HTR-8/SVneo (cell line): ENCODE measurements at places on chromosomes 7 and 10.

DNA sequence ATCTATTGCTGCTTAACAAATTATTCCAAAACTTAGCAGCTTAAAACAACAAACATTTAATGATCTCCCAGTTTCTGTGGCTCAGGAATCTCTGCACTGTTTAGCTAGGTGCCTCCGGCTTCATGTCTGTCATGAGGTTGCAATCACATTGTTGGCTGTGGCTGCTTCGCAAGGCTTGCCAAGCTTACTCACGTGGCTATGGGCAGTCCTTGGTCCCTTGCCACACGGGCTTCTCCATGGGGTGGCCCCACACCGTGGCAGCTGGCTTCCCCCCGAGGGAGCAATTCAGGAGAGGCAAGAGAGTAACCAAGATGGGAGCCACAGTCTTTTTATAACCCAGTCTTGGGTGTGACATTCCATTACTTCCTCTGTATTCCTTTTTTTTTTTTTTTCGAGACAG lies 67.4 kb downstream of the NEURL1 start:
- DNase-seq = no peak

- no peak for DNase-seq
These were observed 338.2 kb upstream of the LRRTM3 start for GRCh38 chr10:66587680-66588050.

- no peak for DNase-seq
These were observed 160.9 kb downstream of the SDK1 start for GRCh38 chr7:3461923-3462322.

- no peak for DNase-seq
These were observed 6.6 kb downstream of the GJD4 start for GRCh38 chr10:35611750-35612149.

DNA sequence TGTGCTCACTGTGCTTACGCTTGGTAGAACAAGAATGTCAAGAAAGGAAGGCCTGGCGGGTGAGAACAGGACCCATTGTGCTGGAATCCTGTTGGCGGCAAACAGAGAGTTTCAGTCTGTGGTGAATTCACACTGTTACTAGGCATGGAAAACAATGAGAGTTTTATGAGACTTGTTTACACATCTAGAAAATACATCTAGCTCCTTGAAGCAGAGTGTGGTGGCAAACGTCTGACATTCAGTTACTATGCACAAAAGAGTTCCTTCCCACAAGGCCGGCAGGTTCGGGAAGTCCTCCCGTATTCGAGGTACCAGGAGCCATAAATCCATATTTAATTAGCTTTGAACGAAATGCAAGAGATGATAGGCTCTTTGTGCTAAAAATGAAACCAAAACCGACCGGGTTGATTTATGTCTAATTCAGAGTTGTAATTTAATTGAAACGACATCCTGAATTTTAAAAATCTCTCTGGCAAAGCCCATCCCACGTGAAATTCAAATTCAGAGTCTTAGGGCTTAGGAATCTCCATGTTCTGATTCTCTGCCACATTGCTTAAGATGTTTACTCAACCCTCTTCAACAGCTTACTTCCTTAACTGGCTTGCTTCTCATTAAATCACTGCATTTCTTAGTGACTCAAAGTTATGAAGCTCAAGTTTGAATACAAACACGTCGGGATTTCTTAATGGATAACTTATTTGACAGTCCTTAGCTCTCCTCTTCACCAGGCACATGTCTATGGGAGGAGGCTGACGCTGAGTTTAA lies 299.9 kb upstream of the PITRM1 start:
- no peak for DNase-seq

DNA sequence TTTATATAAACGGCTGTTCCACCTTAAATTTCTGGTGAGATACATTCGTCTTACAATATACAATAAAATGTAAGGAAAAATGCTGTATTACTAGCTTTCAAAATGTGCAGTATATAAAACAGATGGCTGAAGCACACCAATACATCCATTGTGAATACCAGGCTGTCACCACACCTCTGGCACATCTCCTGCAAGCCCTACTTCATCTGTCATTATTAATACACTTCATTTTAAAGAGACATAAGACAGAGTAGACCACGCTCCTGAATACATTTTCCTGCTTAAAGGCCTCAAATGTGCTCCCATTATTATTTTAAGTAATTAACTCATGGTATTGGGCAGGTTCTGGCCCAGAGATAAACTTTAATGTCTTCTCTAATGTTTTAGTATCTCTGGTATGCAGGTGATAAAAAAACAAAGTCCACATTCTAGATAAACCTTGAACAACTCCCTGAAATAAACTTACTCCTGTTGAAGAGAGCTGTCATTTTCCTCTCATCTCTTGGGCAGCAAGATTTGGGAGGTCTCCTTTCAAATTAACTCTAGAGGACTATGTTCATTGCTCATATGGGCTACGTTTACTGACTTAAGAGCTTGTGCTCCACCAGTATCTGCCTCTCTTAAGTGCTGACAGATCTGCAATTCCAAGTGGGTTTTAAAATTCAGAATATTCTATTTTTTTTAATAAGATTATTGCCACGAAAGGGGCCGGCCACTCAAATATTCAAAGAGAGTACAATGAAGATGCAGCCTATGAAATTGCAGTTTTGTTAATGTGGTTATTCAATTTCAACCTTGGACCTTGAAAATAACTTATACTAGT lies 396.5 kb upstream of the SEMA3D start:
- no peak for DNase-seq

- no peak for DNase-seq
These were observed 575.0 kb upstream of the MGMT start for GRCh38 chr10:128892005-128892404.

GRCh38 chr7:12674861-12675260 lies 12.6 kb upstream of the ARL4A start:
- DNase-seq = no peak

DNA sequence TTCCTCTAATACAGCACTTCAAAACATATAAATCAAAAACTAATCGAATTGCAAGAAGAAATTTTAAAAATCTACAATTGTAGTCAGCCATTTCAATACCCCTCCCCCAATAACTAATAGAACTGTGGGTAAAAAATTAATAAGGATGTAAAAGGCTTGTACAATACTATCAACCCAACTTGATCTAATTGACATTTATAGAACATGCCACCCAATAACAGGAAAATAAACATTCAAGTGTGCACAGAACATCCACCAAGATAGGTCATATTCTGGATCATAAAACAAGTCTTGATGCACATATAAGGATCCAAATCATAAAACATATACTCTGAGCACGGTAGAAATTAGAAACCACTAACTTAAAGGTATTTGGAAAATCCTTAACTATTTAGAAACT lies 4.0 kb upstream of the GPAM start:
- no peak for DNase-seq

DNA sequence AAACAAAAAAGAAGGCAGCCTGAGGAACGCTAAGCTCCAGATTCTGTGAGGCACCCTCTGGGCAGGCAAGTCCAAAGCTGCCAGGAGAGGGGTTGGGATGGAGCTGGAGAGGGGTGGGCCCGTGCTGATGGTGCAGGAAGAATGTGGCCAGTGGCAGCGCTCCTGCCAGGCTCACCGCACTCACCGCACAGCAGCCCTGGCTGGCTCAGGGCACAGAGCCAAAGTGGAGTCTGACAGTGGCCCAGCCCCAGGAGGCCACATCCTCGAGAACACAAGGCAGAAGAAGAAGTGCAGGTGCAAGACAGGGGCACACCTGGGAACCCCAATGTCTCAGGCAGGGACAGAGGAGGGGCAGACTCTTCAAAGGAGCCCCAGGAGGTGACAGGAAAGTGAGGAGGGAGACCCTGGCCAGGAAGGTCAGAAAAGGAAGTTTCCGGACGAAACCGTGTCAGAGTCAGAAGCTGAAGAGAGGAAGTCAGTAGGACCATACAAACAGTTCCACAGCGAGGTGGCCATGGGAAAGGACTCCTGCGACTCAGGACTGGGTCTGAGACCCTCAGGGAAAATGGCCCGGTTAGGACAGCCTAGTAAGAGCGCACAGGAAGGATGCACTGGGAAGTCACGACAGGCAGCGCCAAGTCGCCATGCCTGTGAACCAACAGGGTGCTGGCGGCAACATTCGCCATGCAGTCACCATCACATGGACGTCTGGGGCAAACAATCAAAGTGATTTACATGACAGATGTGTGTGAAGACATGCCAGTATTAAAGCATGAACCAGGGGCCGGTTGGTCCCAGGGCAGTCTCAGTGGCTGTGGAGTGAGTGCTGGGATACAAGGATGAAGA lies 54.4 kb downstream of the COBL start:
- DNase-seq = no peak

DNA sequence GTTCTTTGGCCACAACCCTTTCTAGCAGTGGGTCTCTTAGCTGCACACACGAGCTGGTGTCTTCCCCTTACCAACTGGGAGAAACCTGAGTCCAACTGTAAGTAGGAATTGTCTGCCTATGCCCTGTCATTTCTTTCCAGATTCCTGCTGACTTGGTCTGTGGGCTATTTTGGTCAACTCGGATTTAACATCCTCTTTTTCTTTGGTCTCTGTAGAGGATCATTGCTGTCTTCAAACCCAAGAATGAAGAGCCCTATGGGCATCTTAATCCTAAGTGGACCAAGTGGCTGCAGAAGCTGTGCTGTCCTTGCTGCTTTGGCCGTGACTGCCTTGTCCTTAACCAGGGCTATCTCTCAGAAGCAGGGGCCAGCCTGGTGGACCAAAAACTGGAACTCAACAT lies 10.3 kb downstream of the PI4K2A start:
- no peak for DNase-seq

DNA sequence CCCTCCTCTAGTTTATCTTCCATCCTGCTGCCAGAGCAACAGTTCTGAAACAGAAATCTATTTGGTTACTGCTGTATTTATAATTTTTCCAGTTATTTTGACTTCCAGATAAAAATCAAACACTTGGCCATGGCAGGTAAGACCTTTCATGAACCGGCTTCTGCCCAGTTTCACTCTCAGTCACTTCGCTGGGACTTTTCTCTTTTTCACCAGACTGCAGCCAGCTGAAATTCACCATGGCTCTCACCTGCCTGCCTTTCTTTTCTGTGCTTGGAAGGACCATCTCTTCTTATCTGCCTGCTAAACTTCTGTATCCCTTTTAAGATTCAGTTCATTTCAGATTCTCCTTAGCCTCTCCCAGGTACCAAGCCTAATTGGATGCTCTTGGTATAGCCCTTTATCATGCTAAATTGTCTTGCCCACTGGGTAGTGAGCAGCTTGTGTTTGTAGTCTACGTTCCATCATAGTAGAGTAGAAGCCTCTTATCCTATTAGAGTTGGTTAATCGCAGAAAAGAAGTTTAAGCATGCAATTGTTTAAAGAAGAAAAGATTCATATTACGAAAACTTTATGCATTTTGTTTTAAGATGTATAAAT lies 71.7 kb downstream of the TAF3 start:
- no peak for DNase-seq

GRCh38 chr7:130970196-130970595 lies 236.2 kb upstream of the KLF14 start:
- no peak for DNase-seq

DNA sequence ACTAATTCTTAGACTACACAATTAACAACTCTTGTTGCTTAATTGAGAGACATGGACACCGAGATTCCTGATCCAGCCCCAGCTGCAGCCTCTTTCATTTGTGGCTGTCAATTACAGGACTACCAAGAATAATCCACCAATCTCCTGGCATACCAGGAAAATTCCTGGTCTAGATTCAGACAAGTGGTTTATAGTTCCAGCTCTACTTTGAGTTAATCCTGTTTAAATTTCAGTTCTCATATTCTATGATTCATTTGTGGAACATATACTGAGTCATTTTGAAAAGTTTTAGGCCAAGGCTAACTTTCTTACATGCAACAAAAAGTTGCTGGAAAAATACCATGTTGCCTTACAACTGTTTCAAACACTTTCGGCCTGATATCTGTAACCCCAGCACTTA lies 253.5 kb downstream of the MAGI2 start:
- DNase-seq = no peak

GRCh38 chr10:114694752-114695151 lies 36.7 kb upstream of the ABLIM1 start:
- DNase-seq = no peak

DNA sequence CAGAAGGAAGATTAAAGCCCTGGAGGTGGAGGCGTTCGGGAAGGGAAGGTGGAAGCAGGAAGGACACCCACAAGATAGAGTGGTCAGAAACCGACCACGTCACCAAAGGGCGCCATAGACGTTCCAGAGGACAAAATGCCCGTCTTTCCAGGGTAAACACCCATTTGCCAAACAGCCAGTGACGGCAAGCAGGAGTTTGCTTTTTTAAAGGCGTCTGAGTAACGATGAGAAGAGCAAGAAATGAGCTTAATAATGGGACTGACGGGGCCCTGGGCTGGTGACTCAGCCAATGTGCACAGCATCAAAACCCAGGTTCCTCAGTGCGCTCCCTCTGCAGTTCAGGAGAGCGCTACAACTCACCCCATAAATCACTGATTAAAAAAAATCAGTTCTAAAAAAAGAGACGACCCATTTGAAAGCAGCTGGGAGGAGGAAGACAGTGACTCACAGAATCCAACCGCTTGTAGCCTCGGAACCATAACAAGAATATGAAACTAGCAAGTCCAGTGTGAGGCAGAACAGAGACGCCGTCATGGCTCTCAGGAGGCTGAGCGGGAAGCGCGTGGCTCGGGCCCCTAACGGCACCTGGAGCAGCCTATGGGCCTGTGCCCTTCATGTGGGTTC lies 5.9 kb downstream of the DIP2C start:
- peak; percentile 75 for DNase-seq

- DNase-seq = no peak
These were observed 11.9 kb downstream of the COBL start for GRCh38 chr7:51304729-51305128.

DNA sequence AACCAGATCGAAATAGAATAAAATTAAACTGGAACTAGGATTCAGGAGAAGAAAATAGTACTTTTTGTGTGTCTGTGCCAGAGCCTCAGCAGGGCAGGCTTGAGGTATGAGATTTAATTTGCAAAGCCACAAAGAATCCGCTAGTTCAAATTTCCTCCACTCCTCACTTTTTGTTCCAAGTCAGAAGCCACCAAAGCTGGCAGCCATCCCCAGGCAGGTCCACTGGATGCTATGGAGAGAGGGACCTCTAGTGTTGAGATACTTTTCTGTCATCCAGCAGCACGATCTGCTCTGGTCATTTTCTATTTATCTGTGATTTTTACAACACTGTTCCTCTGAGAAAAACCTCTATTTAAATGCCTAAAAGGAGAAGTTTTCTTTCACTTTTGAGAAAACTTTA lies 147.9 kb upstream of the FRMD4A start:
- peak; percentile 70 for DNase-seq

GRCh38 chr10:62016623-62017490 lies 115.4 kb downstream of the ARID5B start:
- DNase-seq = no peak

DNA sequence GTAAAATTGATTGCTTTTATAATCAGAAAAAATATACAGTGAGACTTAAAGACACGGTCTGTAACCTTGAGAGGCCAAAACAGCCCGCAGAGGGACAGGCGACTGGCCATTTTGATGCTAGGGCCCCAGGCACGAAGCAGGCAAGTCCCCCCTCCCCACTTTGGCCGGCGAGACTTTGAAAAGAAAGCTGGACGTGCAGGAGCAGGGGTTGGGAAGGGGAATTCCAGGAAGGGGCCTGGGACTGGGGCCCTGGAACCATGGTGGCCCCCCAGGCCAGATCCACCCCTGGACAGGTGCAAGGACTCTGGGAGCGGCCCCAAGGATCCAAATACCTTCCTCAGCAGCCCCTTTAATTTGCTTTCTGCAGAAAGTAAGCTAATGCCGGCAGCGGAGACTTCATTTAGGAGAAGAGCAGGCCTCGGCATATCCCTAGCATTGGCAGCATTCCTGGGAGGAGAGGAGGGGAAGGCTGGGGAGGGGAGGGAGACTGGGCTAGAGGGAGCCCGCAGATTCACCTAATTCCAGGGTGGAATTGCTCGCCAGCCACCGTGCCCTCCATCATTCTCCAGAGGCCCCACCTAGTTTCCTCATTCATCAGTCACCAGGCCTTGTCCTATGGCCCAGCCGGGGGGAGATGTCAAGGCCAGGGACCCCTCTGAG lies 24.9 kb upstream of the TNRC18 start:
- no peak for DNase-seq
